ENCODE measurements at places on chromosomes 3 and 15. TPM values are rescaled to one million over a fixed set of nuclear protein-coding genes. Genes with fewer than 3 reads are reported as not detected.

- H3K27me3 ChIP-seq, result no peaks in the 10 kb centered on the region
- peaks cover 35% of the 10 kb centered on the region for H3K4me1 ChIP-seq
- H3K4me3 ChIP-seq, result no peak overlapping the region
- H3K36me3 ChIP-seq, result peaks cover 44% of the 10 kb centered on the region
- H3K27ac ChIP-seq, result no peak overlapping the region
- DNase-seq, result no peak
These were observed 3.2 kb downstream of the ANAPC13 start for GRCh38 chr3:134482622-134483021.

DNA sequence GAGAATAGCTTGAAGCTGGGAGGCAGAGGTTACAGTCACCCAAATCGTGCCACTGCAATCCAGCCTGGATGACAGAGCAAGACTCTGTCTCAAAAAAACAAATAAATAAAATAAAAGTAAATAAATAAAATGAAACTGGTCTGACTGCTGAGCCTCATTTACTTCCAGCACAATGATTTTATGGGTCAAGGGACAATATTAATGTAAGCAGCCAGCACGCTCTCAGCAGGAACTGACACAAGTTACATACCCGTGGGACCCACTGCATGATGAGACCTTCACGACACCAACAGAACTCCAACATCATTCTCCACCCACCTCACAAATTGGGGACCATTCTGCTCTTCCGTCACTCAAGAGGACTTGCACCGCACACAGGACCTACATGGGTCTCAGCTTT, 230.3 kb downstream of the MAGI1 start:
- DNase-seq, result no peak
- no peak overlapping the region for H3K4me3 ChIP-seq
- H3K36me3 ChIP-seq, result no peaks in the 10 kb centered on the region
- no peaks in the 10 kb centered on the region for H3K4me1 ChIP-seq

DNA sequence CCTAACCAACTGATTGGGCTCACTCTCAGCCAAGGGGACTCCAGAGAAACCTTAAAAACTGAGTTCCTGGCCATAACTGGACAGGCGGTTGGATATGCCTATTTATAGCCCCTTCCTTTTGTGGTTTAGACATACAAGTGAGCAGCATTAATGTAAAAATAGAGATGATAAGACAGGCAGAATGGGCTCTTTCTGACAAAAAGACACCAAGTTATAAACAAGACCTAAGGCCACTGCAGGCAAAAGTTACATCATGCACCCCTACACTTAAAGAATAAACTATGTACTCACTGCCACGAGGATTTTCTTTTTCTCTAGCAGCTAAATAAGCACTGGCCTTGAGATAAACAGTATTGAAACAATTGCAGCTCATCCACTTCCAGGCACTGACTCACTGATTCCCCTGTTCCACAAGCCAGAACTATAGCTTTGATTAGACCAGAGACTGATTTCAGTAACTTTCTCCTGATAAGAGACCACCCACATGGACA, 30.1 kb downstream of the SUCNR1 start:
- DNase-seq, result no peak
- peaks cover 21% of the 10 kb centered on the region for H3K4me1 ChIP-seq
- no peak overlapping the region for H3K4me3 ChIP-seq
- H3K27ac ChIP-seq, result no peak overlapping the region
- no peaks in the 10 kb centered on the region for H3K36me3 ChIP-seq
- peaks cover 3% of the 10 kb centered on the region for H3K27me3 ChIP-seq

DNA sequence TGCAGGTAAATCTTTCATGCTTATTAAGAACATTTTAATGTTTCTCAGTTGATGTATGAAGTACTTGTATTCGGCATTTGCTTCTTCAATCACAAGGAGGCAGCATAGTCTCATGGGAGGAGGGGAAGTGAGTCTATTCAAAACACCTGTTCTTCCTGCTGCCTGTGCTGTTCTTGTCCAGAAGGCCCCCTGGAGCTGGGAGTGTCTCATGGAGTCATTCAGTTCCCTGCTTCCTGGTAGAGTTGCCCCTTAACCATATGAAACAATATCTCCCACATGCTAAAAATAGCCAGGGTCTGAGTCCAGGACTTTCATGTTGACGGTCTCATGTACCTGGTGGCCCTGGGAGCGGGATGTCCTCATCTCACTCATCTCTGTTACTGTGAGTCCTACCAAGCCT, 15.5 kb upstream of the PPP1R2 start:
- H3K4me1 ChIP-seq, result peaks cover 36% of the 10 kb centered on the region
- no peaks in the 10 kb centered on the region for H3K27me3 ChIP-seq
- H3K4me3 ChIP-seq, result no peak overlapping the region
- no peak overlapping the region for H3K27ac ChIP-seq
- DNase-seq, result peak; percentile 68

- no peak for DNase-seq
- peaks cover 27% of the 10 kb centered on the region for H3K27me3 ChIP-seq
- peaks cover 2% of the 10 kb centered on the region for H3K4me1 ChIP-seq
- H3K27ac ChIP-seq, result no peak overlapping the region
- no peak overlapping the region for H3K4me3 ChIP-seq
- peaks cover 2% of the 10 kb centered on the region for H3K36me3 ChIP-seq
These were observed 21.5 kb upstream of the NPTN start for GRCh38 chr15:73654659-73655058.

- no peak overlapping the region for H3K27ac ChIP-seq
- no peak for DNase-seq
These were observed 59.8 kb upstream of the MEX3B start for GRCh38 chr15:82105451-82106215.

- H3K36me3 ChIP-seq, result peaks cover 2% of the 10 kb centered on the region
- peaks cover 59% of the 10 kb centered on the region for H3K4me1 ChIP-seq
- no peaks in the 10 kb centered on the region for H3K27me3 ChIP-seq
- no peak overlapping the region for H3K27ac ChIP-seq
- DNase-seq, result no peak
These were observed 80.1 kb downstream of the CCNL1 start for GRCh38 chr3:157079676-157080369.

Gene GP9
- not detected for total RNA-seq

Gene TTLL13
- total RNA-seq, result 0.87 TPM

Gene HESX1
- 0.42 TPM for total RNA-seq

Gene SCAMP2
- total RNA-seq, result 128 TPM

Gene ZNF662
- 0.22 TPM for total RNA-seq

Gene LIPH
- not detected for total RNA-seq

Gene C2CD4B
- total RNA-seq, result not detected

Gene ARL6
- total RNA-seq, result 3.7 TPM

Gene CPA3
- not detected for total RNA-seq
